Erythroblast (primary cell): ENCODE measurements at places on chromosomes 1 and 21.

DNA sequence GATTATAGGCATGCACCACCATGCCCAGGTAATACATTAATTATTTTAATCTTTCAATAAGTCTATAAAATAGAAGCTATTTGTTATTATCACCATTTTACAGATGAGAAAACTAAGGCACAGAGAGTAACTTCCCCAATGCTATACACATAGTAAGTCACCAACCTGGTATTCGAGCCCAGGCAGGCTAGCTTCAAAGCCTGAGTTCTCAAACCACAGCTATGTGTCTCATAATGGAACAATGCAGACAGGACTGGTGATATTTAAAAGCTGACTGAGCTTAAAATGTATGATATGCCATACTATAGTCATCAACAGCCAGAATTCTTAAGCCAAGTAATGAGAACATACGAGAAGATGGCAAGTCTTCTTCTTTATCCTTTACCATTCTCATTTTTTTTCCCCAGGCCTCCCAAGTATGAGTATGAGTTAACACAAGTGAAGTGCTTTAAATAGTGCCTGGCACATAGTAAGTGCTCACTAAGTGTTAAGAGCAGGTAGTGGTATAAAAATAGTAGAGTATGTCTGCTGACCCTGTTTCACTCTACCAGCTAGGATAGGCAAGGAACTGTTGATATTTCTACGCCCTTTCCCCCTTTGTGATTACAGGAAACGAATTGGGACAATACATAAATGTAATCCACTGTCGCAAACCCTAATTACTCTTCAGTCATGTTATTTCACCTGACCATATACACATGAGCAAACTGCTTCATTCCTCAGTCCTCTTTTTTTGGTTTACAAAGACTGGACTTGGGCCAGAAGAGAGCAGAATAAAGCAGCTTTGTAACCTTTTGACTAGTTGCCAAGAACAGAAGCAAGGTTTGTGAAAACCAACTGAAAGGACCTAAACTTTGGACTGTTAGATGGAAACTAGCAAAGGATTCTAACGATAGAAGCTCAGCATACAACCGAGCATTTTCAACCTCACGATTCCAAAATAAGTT lies 9.5 kb downstream of the EYA3 start:
- no peak for DNase-seq

- peak; percentile 85 for DNase-seq
These were observed 83.1 kb downstream of the HHIPL2 start for GRCh38 chr1:222464841-222465210.

DNA sequence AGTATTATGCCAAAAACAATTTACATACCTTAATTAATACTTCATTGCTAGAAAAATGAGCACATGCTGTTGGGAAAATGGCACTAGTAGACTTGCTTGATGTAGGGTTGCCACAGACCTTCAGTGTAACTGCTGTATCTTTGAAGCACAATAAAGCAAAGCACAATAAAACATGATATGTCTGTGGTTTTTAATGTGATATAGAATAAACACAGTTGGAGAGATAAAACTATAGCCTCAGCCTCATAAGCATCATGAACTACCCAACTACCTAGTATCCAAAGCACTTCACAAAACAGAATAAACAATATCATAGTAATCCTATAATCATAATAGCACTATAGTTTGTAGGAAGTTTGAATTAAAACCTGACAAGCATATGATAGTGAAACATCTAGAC lies 143.5 kb downstream of the SYT14 start:
- DNase-seq = no peak

GRCh38 chr1:21472861-21473260 lies 32.9 kb downstream of the NBPF3 start:
- no peak for DNase-seq

- no peak for DNase-seq
These were observed 11.5 kb downstream of the SLC2A7 start for GRCh38 chr1:9014475-9015375.

DNA sequence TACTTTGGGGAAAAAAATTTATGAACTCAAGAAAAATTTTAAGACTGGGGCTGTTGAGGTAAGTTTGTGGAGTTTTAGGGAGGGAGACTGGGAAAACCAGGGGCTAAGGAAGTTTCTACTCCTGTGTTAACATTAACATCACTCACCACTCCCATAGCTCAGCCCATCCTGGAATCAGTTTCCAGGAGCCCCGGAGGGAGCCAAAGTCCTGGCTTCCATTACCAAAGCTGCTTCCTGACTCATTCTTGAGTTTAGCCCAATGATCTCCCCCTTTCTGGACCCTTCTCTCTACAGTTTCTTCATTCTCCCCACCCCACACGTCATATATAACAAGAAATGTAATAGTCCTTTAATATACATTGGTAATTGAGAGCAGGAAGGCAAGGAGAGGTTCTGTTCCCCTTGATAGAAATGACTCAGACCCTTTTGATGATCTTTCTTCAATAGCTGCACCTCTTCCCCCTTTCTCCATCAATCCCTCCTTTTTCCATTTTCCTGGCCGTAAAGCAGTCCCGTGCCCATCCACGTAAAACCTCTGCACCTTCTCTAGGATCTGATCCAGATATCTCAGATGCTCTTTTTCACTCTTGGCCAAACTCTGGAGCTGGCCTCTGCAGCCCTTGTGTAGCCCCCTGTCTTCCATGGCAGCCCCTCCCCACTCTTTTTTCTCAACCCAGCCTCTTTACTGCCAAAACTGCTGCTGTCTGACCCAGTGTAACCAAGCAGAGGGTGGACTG lies 4.6 kb upstream of the PIAS3 start:
- DNase-seq = no peak

GRCh38 chr21:45021428-45022347 lies 52.7 kb upstream of the ADARB1 start:
- no peak for DNase-seq

DNA sequence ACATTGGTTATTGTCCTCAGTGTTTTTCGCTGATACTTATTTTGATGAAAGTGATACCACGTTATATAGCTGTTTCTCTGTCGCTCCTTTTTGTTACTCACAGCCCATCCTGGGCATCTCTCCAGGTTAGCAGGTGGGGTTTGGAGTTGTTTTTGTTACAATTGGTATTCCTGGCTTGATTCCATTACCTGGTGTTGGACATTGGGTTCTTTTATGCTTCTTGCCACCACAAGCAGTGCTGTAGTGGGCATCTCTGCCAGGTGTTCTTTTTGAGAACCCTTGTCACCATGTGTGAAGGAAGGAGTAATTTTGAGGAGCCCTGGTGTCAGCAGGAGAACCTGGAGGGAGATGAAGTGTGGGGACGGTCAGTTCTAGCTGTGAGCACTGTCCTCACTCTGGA lies 47.5 kb upstream of the PWP2 start:
- DNase-seq = no peak

DNA sequence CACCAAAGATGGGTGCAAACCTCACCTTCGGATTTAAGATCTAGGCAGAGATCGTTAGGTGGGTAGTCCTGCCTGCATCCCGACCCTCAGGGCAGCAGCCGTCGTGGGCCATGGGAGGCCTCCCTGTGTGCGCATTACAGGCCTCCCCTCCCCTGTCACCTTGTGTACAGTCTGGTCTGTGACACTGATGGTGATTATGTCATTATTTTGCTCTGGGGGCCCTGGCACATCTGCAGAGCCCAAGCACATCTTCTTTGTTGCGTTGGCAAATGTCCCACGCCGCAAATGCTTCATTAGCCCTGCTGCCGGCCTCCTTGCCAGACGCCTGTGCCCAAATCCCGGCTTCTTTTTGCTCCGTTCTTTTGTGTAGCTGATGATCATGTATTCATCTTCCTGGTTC lies 31.7 kb downstream of the PROX1 start:
- no peak for DNase-seq

GRCh38 chr1:15218287-15219279 lies 28.4 kb upstream of the FHAD1 start:
- DNase-seq = no peak

GRCh38 chr1:63874278-63874880 lies 100.6 kb downstream of the ROR1 start:
- no peak for DNase-seq

GRCh38 chr1:39105061-39105840 lies 79.1 kb downstream of the NDUFS5 start:
- peak; percentile 74 for DNase-seq

DNA sequence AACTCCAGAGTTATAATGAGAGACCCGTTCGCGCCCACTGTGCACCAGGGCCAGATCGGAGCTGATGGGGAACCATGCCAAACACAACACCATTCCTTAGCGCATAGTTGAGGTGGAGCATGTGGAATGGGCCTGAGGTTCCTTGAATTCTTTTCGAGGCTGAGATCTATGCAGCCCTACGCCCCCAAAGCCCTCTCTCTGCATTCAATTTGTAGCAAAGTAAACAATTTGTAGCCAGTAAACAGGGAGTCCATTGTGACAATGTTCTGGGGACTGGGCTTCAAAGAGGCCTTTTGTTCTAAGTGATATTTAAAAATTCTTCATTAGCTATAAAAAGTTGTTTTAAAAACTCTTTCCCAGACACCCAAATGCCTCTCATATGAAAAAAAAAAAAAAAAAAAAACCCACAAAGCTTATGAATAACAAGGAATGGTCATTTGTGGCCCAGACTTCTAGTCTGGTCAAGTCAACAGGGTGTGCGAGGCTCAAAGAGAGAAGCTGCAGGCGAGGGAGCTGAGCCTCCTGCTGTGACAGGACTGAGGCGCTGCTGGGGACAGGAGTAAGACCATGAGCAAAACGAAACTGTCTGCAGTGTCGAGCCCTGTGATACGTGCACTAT lies 30.6 kb upstream of the KCNE2 start:
- DNase-seq = no peak

- no peak for DNase-seq
These were observed 166.6 kb downstream of the CLEC20A start for GRCh38 chr1:178330153-178330552.

DNA sequence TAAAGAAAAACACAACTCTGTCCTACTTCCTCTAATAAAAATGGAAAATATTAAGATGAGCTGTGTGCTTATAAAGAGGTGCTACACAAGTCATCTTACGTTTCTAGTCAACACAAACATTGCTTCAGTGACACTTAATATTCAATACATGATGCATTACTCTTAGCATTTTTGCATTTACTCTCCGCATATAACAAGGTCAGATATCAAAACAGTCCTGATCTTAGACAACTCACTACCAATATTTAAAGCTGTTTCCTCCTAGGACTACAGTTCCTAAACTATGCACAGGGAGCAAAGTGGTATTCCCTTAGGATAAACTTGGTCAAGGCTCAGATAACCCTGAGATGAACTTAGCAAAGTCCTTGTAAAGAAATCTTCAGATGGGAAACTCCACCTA lies 12.3 kb downstream of the RIT1 start:
- DNase-seq = no peak

GRCh38 chr1:185598332-185598731 lies 135.9 kb upstream of the HMCN1 start:
- DNase-seq = no peak
